MV-4-11 (cell line): ENCODE measurements at places on chromosomes 4 and X.

DNA sequence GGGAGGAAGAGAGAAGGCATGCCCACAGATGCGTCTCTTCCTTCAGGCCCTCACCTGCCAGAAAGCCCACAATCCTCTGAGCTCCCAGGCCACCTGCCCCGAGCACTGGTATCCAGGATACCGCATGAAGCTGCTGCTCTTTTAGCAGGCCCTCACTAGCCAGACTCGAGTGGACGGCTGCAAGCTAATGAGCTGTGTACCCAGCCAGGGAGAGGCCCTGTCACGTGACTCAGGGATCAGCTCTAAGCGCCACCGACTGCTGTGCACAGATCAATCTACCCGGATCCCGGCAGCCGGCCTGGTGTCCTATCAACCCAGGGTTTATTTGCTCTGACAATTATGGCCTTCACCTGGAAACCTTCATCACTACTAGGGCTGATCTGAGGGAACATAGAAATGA is 39.0 kb downstream of the BCOR start:
- no peak for DNase-seq

DNA sequence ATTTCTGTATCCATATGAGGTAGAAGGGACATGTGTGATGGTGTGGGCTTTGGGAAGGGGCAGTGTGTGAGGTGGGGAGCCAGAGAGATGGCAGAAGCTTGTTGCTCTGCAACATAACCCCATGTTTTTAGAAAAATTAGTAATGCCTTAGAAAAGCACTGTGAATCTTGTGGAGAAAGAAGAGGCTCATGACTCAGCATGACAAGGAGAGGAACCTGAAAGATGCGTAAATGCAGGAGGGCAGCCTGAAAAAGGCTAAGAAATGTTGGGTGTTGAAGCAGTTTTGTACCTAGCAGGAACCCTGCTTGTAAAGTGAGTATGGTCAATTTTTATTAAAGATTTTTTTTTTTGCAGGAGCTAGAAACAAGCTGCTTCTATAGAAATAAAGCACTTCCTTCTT is 59.8 kb downstream of the ARSJ start:
- DNase-seq = no peak

DNA sequence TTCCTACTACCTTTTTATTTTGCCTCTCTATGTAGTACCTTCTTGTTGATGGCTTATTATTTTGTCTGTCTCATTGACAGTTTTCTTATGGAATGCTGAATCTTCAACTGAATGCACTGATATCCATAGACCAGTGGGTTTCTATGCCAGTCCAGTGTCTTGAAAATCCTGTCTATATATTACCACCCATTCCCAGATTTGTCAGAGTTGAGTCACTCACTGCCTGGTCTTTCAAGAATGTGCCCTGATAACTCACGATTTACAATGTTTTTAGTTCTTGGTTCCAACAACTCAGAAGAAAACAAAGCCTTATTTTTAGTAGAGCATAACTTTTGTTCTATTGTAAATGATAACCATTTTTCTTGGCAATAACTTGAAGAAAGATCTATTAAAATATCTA is 606.0 kb upstream of the PITX2 start:
- no peak for DNase-seq

GRCh38 chrX:104310090-104310489 is 55.4 kb upstream of the ESX1 start:
- peak; percentile 7 for DNase-seq
